ENCODE measurements at places on chromosomes 1 and 21.

DNA sequence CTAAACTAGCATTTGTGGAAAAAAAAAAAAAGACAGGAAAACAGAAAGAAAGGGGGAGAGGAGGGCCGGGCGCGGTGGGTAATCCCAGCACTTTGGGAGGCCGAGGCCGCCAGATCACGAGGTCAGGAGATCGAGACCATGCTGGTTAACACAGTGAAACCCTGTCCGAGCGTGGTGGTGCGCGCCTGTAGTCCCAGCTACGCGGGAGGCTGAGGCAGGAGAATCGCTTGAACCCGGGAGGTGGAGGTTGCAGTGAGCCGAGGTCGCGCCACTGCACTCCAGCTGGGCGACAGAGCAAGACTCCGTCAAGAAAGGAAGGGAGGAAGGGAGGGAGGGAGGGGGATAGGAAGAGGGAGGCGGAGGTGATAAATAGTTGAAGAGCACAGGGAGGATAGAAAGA lies 54.7 kb downstream of the LBR start:
- no peak for DNase-seq

GRCh38 chr21:44013380-44014088 lies 1.4 kb downstream of the TRAPPC10 start:
- peak; percentile 46 for DNase-seq

- no peak for DNase-seq
Observed at GRCh38 chr1:208118841-208119606, 125.2 kb downstream of the PLXNA2 start.

- no peak for DNase-seq
Observed at GRCh38 chr1:57908147-57908890, 484.5 kb upstream of the DAB1 start.

- DNase-seq: no peak
Observed at GRCh38 chr1:8763888-8764287, 53.6 kb downstream of the RERE start.

- no peak for DNase-seq
Observed at GRCh38 chr1:208061118-208061517, 150.2 kb upstream of the CD34 start.

- no peak for DNase-seq
Observed at GRCh38 chr1:232635778-232636356, 5.9 kb upstream of the SIPA1L2 start.

DNA sequence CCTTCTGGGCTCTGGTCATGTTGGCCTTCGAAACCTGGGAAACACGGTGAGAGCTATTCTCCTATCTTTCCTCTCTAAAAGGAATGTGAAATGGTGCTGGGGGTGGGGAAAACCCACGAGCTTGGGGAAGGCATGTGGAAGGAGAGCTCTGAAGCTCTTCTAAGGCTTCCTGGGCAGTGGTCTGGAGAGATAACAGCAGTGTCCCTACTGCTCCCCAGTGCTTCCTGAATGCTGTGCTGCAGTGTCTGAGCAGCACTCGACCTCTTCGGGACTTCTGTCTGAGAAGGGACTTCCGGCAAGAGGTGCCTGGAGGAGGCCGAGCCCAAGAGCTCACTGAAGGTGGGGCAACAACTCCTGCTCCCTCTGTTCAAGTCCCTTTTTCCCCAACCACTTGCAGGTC lies 2.8 kb downstream of the USP21 start:
- DNase-seq: no peak

GRCh38 chr1:6948861-6949260 lies 163.6 kb downstream of the CAMTA1 start:
- no peak for DNase-seq

GRCh38 chr1:228781161-228781808 lies 46.0 kb downstream of the RHOU start:
- DNase-seq: no peak

DNA sequence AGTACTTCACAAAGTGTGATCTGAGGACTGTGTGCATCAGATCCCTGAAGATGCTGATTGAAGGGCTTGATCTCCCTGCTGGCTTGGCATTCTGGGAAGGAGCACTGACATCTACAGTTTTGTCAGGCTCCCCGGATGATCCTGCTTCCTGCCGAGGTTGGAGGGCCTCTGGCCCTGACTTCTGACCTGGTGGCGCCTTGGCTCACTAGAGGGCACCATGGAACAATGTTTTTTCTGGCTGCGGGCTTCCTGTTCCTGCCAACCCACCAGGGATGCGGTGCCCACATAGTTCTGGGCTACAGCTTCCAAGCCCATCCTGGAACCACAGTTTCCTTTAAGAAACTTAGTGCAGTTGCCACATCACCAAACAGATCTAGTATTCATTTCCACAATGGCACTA lies 38.8 kb upstream of the RASAL2 start:
- no peak for DNase-seq

DNA sequence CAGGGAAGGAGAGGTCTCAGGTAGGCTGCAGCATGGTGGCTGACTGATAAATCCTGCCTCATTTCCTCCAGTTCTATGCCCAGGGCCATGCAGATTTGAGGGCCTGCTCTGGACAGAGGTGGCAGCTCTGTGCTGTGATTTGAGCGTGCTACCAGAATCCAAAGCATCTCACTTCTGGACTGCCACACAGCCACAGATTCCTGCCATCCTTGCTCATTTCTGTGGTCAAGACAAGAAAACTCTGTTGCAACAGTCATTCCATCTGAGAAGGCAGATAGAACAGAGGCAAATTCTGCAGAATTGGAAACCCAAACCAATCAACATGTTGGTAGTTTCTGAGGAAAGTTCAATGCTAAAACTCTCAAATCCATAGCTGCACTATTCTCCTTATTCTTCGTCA lies 102.8 kb upstream of the GALNT2 start:
- no peak for DNase-seq

DNA sequence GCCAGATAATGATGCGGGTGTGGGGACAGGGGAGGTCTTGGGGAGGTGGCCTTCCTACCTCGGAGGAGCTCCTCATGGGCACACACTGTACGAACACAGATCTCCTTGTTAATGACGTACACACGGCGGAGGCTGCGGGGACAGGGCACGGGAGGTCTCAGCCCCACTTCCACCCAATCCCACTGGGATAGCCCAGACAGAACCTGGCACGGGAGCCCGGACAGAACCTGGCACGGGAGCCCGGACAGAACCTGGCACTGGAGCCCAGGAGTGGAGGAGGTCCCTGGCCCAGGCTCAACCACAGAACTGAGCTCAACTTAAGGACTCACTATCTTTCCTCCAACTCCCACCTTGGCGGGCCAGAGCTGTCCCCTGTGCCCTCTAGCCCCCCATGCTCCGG lies 5.2 kb downstream of the MFAP2 start:
- no peak for DNase-seq

DNA sequence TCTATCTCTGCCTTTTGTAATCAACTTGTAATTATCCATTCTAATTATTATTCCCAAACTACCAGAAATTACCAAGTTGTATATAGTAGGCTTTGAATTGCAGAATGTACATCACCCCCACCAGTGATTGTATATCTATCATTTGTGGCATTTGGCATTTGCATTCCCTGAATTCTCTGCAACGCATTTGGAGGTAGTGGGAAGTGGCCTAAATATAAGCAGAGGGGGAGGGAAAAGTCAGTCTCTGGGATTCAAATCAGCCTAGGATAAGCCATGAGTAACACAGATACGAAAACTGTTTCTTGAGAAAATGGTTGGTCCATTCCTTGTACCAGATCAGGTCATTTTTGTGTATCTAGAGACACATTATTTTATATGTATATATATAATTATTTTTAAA lies 20.7 kb downstream of the DDX20 start:
- DNase-seq: no peak

GRCh38 chr1:200336901-200337391 lies 72.9 kb downstream of the ZNF281 start:
- DNase-seq: no peak

GRCh38 chr1:158022554-158023312 lies 29.3 kb downstream of the KIRREL1 start:
- DNase-seq: no peak

DNA sequence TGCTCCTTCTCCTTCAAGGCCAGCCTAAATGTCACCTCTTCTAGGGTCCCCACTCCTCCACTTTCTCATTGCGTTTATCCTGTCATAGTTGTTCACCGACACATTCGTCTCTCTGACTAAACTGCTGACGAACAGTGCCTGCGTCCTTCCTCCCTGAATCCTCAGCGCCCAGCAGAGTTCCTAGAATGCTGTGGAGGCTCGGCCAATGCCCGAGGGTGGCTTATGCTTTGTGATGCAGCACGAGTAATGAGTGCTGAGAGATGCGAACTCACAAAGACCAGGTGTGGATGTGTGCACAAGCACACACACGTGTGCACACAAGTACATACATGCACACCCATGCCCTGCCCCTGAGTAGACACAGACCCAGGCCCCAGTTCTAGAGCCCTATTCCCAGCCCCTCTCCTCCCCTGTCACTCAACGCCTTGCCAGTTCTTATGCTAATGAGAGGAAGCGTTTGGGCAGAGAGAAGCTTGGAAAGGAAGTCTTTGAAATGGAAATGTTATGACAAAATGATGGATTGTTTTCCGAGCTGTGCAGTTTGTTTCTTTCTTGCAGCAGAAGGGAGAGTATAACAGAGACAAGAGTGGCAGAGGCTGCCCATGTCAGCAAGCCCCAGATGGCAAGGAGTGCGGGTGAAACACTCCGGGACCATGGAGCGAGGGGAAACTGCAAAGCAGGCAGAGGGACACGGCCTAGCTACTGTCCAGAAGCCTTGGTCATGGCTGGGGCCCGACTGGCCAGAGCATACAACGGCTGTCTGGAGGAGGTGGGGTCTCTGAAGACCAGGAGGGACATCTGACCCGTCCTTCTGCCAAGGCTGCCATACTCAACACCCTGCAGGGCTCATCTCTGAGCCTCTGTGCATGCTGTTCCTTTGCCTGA lies 24.2 kb downstream of the KCNA10 start:
- DNase-seq: no peak

DNA sequence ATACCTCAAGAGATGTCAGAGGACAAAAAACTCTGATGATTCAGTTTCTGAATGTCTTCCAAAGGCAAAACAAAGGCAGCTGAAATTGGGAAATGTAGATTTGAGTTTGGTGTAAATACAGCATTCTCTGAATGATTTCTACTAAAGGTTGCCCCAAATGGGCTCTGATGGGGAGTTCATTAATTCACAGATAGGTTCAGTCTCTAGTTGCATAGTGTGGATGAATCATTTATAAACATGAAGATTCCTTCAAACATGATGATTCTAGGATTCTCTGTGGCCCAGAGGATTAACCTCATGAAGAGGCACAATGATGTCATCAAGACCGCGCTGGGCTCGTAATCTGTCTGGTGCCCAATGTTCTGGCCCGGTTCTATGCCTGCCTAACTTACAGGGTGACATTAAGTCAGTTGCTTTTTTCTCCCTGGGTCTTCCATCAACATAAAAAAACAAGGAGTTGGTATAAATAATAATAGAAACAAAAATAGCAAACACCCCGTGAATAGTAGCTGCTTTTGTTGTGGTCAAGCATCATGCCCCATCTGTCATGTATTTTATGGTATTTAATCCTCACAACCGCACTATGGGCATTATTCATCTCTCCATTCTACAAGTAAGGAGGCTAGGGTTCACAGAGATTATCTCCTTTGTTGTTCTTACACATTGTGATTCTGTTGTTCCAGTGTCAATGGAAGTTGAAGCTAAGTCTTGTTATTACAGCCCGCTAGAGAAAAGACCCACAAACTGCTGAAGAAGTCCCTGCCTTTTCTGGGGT lies 509.6 kb upstream of the USP24 start:
- no peak for DNase-seq

DNA sequence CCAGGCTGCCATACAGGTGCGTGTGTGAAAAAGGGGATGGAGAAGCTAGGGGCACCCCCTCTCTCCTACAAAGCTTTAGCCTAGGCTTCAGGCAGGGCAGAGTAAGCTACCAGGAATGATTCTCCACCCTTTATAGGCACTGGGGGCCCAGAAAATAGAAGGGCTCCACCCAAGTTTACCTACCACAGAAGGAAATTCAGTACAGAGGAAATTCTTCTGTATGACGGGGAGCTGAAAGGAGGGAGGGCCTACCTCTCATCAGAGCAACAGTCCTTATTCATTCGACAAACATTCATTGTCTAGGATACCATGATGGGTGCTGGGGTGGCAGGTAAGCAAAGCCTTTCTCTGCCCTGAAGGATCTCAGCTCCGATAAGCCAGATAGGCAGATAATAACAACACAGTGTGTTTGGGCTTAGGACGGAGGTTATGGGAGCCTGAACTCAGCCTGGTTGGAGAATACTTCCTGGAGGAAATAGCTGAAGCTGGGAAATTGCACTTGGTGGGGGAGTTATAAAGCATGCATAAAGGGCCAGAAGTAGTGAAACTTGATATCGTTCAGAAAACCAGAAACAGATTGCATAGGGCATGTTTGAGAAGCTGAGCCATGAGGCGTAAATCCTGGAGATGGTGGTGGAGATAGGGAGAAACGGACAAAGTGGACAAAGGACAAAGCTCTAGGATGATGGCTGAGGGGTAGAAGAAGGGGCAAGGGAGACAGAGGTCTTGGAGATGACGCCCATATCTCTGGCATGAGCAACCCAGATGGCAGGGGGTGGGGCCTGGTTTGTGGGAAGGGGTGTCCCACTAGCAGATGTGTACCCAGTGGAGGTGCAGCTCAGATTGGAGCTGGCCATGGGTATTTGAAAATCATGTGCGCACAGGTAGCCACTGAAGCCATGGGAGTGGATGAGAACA lies 5.3 kb upstream of the P3R3URF start:
- DNase-seq: no peak

- DNase-seq: no peak
Observed at GRCh38 chr1:201405484-201405831, 6.3 kb upstream of the LAD1 start.

GRCh38 chr1:74420467-74420866 lies 91.9 kb downstream of the LRRC53 start:
- DNase-seq: no peak

DNA sequence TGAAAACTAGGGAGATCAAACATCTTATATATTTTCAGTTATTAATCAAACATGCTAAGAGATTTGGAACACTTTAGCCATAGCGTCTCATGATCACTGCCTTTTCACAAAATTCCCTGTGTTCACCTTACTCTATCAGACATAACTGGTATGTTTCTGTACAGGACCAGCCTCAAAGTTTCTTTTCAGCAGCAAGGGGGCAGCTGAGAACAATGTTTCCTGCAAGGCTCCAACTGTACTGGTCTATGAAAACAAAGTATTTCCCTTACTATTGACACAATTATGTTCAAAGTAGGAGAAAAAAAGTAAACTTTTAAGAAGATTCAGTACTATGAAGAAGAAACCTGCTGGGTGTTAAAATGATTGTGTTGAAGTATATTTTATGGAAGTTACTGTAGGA lies 98.5 kb downstream of the ATF6 start:
- DNase-seq: peak; percentile 26

DNA sequence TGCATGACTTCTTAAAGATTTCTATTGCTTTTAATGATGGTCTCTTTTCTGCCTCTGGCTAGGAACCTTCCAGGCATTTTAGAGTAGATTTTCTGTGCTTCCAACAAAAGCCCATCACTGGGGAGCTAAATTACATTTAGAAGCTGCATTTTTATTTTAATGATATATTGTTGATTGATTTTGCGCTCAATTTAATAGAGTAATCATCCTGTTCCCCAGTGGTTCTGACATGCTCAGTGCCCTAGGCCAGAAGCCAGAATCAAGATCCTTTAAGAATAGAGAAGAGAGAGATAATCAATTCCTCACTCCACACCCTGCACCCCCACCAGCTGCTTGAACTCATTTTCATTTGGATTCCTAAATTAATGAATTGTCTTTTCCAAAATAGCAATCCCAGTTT lies 97.8 kb downstream of the PCP4 start:
- DNase-seq: no peak

- DNase-seq: no peak
Observed at GRCh38 chr1:44624268-44624901, 49.9 kb downstream of the TMEM53 start.

GRCh38 chr1:245285168-245285567 lies 130.4 kb downstream of the KIF26B start:
- no peak for DNase-seq

- no peak for DNase-seq
Observed at GRCh38 chr1:172851856-172852255, 193.0 kb downstream of the FASLG start.
